ENCODE measurements at places on chromosomes 5 and 9.
A peak's percentile ranks its signal among the peaks of the same experiment; 100 is the strongest.

DNA sequence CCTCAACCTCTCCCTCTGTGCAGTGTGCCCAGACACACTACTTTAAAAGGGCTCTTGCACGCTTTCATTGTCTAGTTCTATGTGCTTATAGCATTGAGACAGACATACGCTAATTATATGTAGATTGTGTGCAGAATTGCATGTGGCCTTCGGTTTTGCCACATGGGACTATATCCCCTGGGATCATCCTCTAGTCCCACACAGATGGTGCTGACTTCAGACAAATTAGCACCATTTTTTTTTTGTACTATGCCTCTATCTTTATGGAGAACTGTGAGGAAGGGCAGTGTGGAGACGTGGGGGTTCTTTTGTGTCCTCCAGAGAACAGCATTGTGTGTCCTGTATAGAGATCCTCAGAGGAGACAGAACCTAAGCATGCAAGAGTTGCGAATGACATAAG is 29.3 kb downstream of the PAPPA start:
- DNase-seq = no peak

- DNase-seq = no peak
Measured at GRCh38 chr9:86201474-86202337, 57.8 kb downstream of the C9orf153 start.

- DNase-seq = peak; percentile 95
Measured at GRCh38 chr5:124746916-124747790, 714 bp upstream of the ZNF608 start.

DNA sequence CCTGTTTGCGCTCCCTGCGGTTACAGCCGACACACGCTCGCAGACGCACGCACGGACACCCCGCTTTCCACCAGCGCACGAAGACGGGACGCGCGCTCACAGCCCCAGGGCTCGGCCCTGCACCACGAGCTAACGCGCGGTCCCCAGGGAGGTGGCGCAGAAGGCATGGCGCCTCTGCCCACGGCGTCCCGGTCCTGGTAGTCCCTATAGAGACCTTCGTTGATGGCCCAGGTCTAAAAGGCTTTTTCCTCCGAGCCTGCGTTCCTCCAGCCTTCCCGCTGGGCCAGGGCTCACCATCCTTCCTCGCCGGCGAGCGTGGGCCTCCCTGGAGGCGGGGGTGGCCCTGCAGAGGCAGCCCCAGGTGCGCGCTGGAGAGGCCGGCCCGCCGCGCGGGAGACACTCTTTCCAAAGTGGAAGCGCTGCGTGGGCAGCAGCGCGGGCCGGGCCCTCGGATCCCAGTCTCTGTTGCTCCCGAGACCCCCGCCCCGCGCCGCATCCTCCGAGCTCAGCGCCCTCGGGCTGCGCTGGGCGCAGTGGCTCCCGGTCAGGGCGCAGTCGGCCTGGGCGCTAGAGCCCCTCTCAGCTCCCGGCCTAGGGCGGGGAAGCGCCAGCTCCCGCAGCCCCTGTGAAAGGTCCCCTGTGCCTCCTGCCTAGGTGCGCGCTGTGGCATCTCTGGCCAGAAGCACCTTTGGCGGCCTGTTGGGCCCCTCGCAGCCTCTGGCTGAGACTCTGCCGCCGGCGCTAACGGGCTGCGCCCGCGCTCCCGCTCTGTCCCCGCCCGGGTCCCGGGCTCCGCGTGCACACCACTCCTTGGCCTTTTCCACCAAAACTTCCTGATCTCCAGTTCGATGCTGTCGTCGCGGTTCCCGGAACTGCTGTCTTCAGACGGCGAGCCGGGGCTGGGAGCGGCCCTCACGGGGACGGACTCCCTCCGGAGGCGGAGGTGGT is 31.9 kb upstream of the FANCC start:
- DNase-seq = no peak

DNA sequence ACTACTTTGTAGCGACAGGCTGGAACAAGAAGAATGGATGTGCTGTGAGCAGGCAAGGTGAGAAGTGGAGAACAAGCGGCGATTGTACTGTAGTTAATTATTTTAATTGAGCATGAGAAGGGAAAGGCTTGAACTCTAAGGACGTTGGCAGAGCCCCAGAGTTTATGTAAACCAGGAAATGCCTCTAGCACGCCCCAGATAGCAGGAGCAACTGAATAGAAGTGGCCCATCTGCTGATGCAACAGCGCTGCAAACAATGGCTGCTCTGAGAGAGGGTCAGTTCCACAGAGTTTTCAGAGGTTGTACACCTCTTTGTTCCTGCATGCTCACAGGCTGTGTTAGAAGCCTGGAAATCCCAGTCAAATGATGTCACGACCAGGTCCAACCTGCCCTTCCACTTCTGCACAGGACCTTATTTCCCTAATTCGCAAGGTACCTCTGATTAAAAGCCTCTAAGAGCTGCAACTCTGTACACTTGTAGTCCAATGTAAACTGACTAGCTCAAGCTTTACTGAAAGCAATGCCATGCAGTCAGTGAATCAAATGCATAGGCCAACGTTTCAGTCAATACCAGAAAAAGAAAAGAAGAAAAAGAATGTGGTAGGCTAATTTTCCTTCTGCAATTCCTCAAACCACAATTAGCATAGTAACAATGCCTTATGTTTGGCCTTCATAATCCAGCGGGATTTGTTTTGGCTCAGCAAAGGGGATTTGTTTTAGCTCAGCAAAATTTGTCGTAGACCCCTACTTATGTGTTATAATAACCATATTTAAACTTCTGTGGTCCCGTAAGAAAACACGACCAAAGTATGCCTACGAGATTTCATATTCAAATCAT is 119.6 kb upstream of the RETREG1 start:
- DNase-seq = peak; percentile 76

All from foreskin fibroblast (primary cell).